ENCODE measurements at places on chromosomes 5 and 9. TPM values are rescaled to one million over a fixed set of nuclear protein-coding genes. Genes with fewer than 3 reads are reported as not detected.

- H3K27ac ChIP-seq: no peak overlapping the region
- no peak overlapping the region for H3K4me3 ChIP-seq
- no peaks in the 10 kb centered on the region for H3K4me1 ChIP-seq
- peaks cover 4% of the 10 kb centered on the region for H3K36me3 ChIP-seq
- no peaks in the 10 kb centered on the region for H3K27me3 ChIP-seq
Measured at GRCh38 chr9:121927081-121927480, 166.0 kb downstream of the TTLL11 start.

DNA sequence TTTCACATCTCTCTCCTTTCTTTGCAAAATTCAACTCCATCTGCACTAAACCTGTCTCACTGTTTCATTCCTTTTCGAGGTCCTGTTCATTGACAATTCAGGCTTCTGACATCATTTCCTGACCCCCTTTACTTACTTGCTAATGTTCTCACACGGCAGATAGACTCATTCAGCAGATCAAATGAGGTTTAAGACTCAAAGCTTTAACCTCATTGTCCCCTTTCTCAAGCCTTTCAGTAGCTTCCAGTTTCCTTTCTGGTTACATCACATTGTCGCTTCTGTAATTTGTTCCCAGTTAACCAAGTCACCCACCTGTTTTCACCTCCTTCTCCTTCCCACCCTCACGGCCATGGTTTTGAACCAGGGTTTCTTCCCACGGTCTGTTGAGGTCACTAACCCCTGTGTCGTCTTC is 143.4 kb upstream of the OTULINL start:
- peaks cover 15% of the 10 kb centered on the region for H3K36me3 ChIP-seq
- H3K27me3 ChIP-seq: no peaks in the 10 kb centered on the region
- no peak for DNase-seq
- peaks cover 72% of the 10 kb centered on the region for H3K4me1 ChIP-seq

DNA sequence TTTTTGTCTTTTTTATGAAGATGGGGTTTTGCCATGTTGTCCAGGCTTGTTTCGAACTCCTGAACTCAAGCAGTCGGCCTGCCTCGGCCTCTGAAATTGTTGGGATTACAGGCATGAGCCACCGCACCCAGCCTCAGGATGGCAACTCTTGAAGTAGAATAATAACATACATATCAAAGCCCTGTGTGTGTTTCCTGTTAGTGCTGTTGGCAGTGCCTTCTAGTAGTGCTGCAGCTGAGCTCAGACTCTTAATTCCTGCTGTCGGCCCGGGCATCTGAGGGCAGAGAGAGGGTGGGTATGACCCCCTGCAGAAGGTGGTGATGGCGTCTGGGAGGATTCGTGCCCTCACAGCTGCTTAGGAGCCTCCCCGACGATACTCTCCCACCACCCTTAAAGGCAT is 227.2 kb downstream of the PDZD2 start:
- DNase-seq: no peak
- no peaks in the 10 kb centered on the region for H3K27me3 ChIP-seq
- H3K4me1 ChIP-seq: peaks cover 37% of the 10 kb centered on the region
- no peak overlapping the region for H3K4me3 ChIP-seq
- H3K36me3 ChIP-seq: no peaks in the 10 kb centered on the region

DNA sequence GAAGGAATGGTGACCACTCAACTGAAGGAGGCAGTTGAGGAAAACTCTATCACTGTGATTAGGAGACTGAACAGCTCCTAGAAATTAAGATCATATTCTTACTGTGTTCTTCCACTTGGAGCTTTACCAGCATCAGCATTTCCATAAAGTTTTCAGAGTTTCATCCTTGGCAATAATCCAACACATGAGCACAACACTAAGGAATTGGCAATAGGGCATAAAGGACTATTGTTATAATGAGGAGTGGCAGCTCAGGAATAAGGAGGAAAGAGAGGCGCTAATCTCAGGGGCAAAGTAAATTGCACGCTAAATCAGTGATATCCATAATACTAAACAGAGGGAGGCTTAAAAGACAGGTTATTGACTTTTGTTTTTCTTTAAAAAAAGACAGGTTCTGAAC is 338.9 kb downstream of the EFNA5 start:
- peaks cover 3% of the 10 kb centered on the region for H3K4me1 ChIP-seq
- H3K27me3 ChIP-seq: no peaks in the 10 kb centered on the region
- H3K27ac ChIP-seq: no peak overlapping the region
- DNase-seq: no peak
- H3K36me3 ChIP-seq: no peaks in the 10 kb centered on the region

DNA sequence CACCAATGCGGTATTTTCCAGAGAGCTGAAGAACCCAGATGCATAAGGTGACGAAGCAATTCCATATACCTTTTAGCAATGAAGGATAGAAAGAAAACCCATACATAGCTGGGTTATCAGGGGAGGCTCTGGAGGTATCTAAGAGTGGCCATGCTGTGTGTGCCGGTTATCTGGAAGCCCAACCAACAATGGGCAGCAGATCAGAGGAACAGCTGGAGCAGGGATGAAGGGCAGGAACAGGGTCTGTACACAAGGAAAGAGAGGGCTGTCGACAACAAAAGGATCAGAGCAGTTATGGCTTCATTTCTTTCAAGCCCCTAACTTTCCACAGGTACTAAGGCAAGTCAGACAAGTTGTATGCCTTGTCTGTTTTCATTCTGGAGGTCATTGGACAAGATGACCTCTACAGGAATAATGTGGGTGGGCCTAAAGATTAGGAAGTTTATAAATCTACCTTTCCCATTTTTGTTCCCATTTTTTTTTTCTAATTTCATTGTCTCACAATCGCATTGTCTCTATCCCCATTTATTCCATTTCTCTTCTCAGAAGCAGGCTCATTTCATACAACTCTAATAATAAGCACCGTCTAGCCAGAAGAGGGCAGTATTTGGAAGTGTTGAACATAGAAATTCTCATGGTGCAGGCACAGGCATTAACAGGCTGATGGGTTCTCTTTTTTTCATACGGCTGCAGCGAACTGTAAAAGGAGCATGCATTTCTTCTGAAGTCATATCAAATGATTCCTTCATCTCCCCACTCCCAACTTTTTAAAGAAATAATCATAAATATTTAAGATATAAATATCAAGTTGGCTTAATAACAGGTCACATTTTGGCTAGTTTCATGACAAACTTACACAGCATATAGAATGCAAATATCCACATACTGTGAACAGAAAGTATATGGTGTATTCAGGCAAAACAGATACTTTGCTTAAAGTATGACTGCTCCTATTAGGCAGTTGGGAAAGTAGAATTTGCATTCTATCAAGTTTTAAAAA is 63.5 kb downstream of the ZNF474 start:
- no peaks in the 10 kb centered on the region for H3K36me3 ChIP-seq
- H3K27me3 ChIP-seq: peaks cover 8% of the 10 kb centered on the region
- DNase-seq: no peak

Gene TNC
- total RNA-seq: 64.1 TPM

GRCh38 chr9:133375116-133375723 is 640 bp downstream of the SURF4 start:
- H3K4me3 ChIP-seq: peak overlapping the region; percentile 84
- H3K4me1 ChIP-seq: peaks cover 51% of the 10 kb centered on the region
- no peak for DNase-seq

Gene ZNG1A
- total RNA-seq: 19.5 TPM

DNA sequence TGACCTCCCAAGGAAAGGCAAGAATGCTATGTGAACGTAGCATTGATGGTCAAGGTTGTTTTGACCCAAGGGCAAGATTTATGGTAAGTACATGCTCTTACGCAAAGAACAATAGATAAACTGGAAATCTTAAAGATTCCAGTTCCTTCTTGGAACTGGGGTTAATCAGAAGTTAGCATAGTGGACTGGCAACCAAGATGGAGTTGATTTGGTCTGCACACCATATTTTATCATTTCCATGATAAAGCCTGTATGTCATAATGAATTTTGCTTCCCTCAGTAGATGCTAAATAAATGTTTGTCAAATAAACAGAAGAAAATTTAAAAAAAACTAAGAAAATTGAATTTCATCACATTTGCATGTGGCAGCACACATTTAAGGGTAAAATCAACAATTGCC is 242.4 kb upstream of the MEF2C start:
- peaks cover 2% of the 10 kb centered on the region for H3K36me3 ChIP-seq
- no peak overlapping the region for H3K27ac ChIP-seq
- DNase-seq: no peak

GRCh38 chr5:58681943-58682342 is 99.1 kb downstream of the RAB3C start:
- H3K27ac ChIP-seq: no peak overlapping the region
- H3K36me3 ChIP-seq: no peaks in the 10 kb centered on the region
- H3K4me1 ChIP-seq: no peaks in the 10 kb centered on the region
- H3K27me3 ChIP-seq: peaks cover 3% of the 10 kb centered on the region

- no peak overlapping the region for H3K27ac ChIP-seq
- no peaks in the 10 kb centered on the region for H3K36me3 ChIP-seq
- no peak overlapping the region for H3K4me3 ChIP-seq
- H3K4me1 ChIP-seq: no peaks in the 10 kb centered on the region
- no peak for DNase-seq
Measured at GRCh38 chr5:115191474-115192031, 21.8 kb upstream of the TRIM36 start.

DNA sequence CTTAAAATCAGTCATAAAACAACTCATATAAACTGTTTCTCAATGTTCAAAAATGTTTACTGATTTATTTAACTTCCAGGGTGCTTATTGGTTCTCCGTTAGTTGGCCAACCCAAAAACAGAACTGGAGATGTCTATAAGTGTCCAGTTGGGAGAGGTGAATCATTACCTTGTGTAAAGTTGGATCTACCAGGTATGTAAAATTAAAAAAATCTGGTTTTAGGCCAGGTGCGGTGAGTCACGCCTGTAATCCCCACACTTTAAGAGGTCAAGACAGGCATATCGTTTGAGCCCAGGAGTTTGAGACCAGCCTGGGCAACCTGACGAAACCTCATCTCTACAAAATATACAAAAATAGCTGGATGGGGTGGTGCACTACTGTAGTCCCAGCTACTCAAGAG is 73.7 kb downstream of the ITGA1 start:
- no peak for DNase-seq
- peaks cover 8% of the 10 kb centered on the region for H3K36me3 ChIP-seq
- H3K4me1 ChIP-seq: peaks cover 57% of the 10 kb centered on the region
- no peaks in the 10 kb centered on the region for H3K27me3 ChIP-seq

DNA sequence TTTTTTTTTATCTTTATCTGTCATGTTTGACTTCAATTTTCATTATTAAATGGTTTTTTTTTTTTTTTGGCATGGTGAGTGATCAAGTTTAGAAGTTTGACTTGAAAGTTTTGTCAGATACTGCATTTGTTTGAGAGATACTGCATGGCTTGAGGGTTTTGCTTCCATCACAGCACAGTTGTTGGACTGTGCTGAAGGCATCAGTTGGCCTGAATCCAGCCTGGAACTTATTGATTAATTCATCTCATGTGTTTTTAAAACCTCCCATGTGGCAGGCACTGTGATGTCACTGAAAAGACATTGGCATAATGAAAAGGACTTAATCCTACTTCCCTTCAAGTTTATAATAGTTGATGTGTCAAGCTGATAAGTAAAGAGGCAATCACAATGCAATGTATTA is 128.4 kb downstream of the FGF10 start:
- H3K27me3 ChIP-seq: peaks cover 3% of the 10 kb centered on the region
- H3K27ac ChIP-seq: no peak overlapping the region
- H3K4me1 ChIP-seq: no peaks in the 10 kb centered on the region
- H3K4me3 ChIP-seq: no peak overlapping the region
- no peak for DNase-seq
- H3K36me3 ChIP-seq: no peaks in the 10 kb centered on the region

Gene FOXE1
- total RNA-seq: not detected

- peaks cover 13% of the 10 kb centered on the region for H3K36me3 ChIP-seq
- H3K27ac ChIP-seq: no peak overlapping the region
- DNase-seq: no peak
- H3K4me3 ChIP-seq: no peak overlapping the region
- no peaks in the 10 kb centered on the region for H3K27me3 ChIP-seq
- peaks cover 10% of the 10 kb centered on the region for H3K4me1 ChIP-seq
Measured at GRCh38 chr5:9398227-9398626, 147.6 kb downstream of the SEMA5A start.

GRCh38 chr5:131473731-131474130 is 161.3 kb downstream of the RAPGEF6 start:
- H3K4me1 ChIP-seq: peaks cover 24% of the 10 kb centered on the region
- H3K4me3 ChIP-seq: no peak overlapping the region
- no peak for DNase-seq
- peaks cover 5% of the 10 kb centered on the region for H3K36me3 ChIP-seq

DNA sequence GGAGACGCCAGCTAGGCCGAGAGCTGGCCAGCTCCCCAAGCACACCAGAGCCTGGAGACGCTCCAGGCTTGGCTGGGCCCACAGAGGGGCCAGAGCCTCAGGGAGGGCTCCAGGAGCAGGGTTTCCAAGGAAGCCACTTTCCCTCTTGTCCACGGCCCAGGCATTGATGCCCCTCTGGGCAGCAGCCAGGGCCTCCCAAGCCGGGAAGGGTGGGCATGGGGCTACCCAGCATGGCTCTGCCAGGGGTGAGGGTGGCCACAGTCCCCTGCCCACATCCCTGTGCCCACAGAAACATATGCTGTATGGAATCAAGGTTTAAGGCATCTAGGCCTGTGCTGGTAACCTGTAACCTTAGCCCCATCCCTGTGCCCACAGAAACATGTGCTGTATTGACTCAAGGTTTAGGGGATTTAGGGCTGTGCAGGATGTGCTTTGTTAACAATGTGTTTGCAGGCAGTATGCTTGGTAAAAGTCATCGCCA is 1.5 kb upstream of the DPP7 start:
- H3K4me1 ChIP-seq: peaks cover 3% of the 10 kb centered on the region
- no peak overlapping the region for H3K27ac ChIP-seq
- no peak overlapping the region for H3K4me3 ChIP-seq
- DNase-seq: no peak
- H3K27me3 ChIP-seq: no peaks in the 10 kb centered on the region

DNA sequence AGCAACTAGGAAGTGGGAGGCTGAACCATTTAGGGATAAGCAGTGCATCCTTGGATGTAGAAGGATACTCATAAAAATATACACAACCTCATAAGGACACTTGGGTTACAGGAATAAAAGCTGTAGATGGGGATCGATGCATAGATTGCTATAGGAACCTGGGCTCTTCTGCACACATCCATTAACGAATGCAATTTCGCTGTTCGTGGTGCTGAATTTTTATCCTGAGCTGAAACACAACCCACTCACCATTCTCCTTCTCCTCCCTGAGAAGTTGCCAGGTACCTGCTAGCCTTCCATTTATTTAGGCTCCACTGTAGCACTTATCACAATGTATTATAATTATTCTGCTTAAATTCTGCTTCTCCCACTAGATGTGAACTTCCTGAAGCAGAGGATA is 320.6 kb upstream of the BRINP1 start:
- H3K4me1 ChIP-seq: no peaks in the 10 kb centered on the region
- no peaks in the 10 kb centered on the region for H3K27me3 ChIP-seq
- DNase-seq: no peak
- H3K36me3 ChIP-seq: no peaks in the 10 kb centered on the region
- H3K4me3 ChIP-seq: no peak overlapping the region

GRCh38 chr5:9363449-9363848 is 182.4 kb downstream of the SEMA5A start:
- H3K36me3 ChIP-seq: peaks cover 9% of the 10 kb centered on the region
- DNase-seq: no peak
- peaks cover 46% of the 10 kb centered on the region for H3K4me1 ChIP-seq

GRCh38 chr5:31062902-31063580 is 130.4 kb upstream of the CDH6 start:
- H3K27ac ChIP-seq: no peak overlapping the region
- H3K27me3 ChIP-seq: no peaks in the 10 kb centered on the region
- no peaks in the 10 kb centered on the region for H3K36me3 ChIP-seq
- H3K4me1 ChIP-seq: peaks cover 19% of the 10 kb centered on the region
- no peak for DNase-seq
